H1 (cell line): ENCODE measurements at places on chromosomes 4 and X. TPM values are rescaled to one million over a fixed set of nuclear protein-coding genes. Genes with fewer than 3 reads are reported as not detected.

DNA sequence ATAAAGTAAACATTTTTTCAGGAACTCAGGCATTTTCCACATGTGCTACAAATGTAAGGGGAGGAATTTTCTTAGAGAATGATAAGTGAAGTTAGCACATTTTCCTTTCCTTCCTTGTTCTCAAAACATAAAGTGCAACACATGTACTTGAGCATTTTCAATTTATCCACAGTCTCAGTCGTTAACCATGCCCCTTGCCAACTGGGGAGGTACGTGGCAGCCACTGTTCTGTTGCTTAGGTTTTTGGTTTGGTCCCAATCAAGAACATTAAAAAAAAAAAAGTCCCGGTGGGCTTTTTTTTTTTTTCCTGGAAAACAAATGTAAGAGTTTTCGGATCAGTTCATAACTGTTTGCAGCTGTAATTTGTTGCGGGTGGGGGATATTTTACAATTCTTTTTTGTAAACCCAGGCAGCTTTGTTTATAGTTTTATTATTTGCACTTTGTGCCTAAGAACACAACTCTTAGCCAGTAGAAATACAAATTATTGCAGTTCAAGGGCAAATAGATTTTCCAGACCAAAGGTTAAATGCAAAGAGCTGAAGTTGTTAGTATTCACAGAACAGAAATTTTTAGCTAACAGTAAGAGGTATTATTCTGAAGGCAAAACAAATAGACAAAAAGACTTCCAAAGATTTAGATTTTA is 112.1 kb upstream of the NAP1L5 start:
- no peak overlapping the region for H3K4me3 ChIP-seq
- no peaks in the 10 kb centered on the region for H3K27me3 ChIP-seq
- no peak for DNase-seq
- no peaks in the 10 kb centered on the region for H3K36me3 ChIP-seq
- no peak overlapping the region for H3K27ac ChIP-seq
- H3K4me1 ChIP-seq = no peaks in the 10 kb centered on the region

The F8A3 gene
- 0.60 TPM in 1 of 2 replicates, not detected in the other for total RNA-seq

The FGA gene
- total RNA-seq = not detected in 2 replicates

- H3K27me3 ChIP-seq = no peaks in the 10 kb centered on the region
- no peak for DNase-seq
- H3K4me1 ChIP-seq = no peaks in the 10 kb centered on the region; the same call in 1 of the 2 replicates
Observed at GRCh38 chr4:87365348-87365747, 25.6 kb downstream of the HSD17B11 start.

- no peaks in the 10 kb centered on the region for H3K4me1 ChIP-seq
- no peak for DNase-seq
- no peaks in the 10 kb centered on the region for H3K27me3 ChIP-seq
Observed at GRCh38 chrX:1134976-1135375, 77.5 kb downstream of the CRLF2 start.

GRCh38 chrX:12378253-12378652 is 240.0 kb downstream of the FRMPD4 start:
- H3K27ac ChIP-seq = no peak overlapping the region
- no peak for DNase-seq
- no peaks in the 10 kb centered on the region for H3K4me1 ChIP-seq
- H3K36me3 ChIP-seq = no peaks in the 10 kb centered on the region
- no peaks in the 10 kb centered on the region for H3K27me3 ChIP-seq

The PAQR3 gene
- 29.5 and 35.2 TPM in 2 replicates for total RNA-seq
